Activated CD4-positive, alpha-beta memory T cell treated with anti-CD3 and anti-CD28 coated beads, Interleukin-2, amount 10 ng/mL, durations not matched to agents 7 days and 5 days (primary cell): ENCODE measurements at places on chromosomes 6 and 20.

GRCh38 chr20:6122873-6123648, at the start of gene FERMT1:
TSS of gene FERMT1 (minus strand) at chr20:6123030. CDS start at chr20:6119554, 3,476 bp downstream.
- H3K27ac ChIP-seq = no peak within 1 kb of the TSS
- H3K27me3 ChIP-seq = peaks cover 45% of the 10 kb centered on the region
- H3K36me3 ChIP-seq = no peaks in the 10 kb centered on the region
- peak within 1 kb of the TSS; percentile 21 for H3K4me3 ChIP-seq
- H3K4me1 ChIP-seq = peaks cover 7% of the 10 kb centered on the region
- DNase-seq = no peak

DNA sequence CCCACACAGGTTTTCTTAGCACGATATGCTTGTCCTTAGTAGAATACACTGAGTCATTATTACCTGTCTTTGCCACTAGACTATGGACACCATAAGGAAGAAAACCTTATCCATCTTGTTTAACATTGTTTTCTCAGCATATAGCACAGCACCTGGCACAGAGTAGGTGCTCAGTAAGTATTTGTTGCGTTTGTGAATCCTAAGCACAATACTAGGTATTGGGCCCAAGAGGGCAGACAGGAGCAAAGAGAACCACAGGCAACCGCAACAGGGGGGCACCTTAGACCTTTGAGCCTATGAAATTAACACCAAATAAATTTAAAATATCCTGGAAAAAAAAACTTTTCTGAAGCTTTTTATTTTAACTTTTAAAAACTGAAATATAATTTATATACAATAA, 3.7 kb upstream of the NCOA6 start:
- no peak overlapping the region for H3K4me3 ChIP-seq
- peaks cover 32% of the 10 kb centered on the region for H3K27me3 ChIP-seq
- peaks cover 7% of the 10 kb centered on the region for H3K36me3 ChIP-seq

DNA sequence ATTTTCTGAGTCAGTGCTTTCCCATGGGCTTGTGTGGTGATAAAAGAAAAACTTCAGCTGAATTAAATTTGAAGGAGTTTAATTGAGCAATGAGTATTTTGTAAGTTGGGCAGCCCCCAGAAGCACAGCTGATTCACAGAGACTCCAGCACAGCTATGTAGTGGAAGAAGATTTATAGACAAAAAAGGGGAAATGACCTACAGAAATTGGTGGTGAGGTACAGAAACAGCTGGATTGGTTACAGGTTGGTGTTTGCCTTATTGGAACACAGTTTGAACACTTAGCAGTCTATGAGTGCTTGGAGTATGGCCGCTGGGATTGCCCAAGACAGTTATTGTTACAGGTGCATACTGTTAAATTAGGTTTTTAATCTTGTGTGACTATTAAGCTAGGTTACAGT, 96.9 kb upstream of the PTPRK start:
- H3K27me3 ChIP-seq = no peaks in the 10 kb centered on the region
- H3K4me1 ChIP-seq = no peaks in the 10 kb centered on the region
- no peak overlapping the region for H3K4me3 ChIP-seq
- no peak overlapping the region for H3K27ac ChIP-seq

DNA sequence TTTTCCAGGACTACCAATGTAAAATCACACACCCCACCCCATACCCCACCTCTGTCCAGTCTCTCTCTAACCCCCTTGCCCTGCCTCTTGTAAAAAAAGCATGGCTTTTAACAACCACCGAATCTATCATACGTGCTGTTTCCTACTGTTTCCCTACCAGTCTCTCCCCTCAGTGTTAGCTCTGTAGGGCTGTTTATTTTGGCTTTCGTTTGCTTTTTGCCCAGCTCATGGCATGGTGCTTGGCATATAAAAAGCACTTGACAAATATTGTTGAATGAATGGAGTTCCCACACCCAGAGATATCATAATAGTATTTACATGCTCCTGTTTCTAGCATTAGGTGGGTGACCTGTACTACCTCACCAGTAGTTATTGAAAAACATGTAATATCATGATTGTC, 148.2 kb downstream of the OPRM1 start:
- H3K27me3 ChIP-seq = no peaks in the 10 kb centered on the region
- no peak overlapping the region for H3K4me3 ChIP-seq
- no peaks in the 10 kb centered on the region for H3K4me1 ChIP-seq

DNA sequence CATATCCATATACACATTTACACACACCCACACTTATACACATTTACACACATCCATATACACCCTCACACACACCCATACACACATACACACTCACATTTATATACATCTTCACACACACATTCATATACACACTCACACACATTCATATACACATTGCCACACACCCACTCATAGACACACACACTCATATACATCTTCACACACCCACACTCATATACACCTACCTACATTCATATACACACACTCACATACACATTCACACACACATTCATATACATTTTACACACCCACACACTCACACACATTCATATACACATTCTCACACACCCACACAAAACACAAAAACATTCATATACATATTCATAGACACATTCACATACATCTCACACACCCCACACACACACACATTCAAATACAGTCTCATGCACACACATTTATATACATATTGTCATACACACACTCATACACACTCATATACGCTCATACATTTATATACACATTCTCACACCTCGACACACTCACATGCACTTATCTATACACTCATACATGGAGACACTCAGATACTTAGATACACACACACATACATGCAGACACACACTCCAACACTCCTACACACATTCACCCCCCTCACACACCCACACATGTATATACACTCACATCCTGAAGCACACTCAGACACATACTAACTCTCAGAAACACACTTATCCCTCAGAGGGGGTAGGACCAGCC, 82.1 kb downstream of the MRPL14 start:
- DNase-seq = no peak
- no peak overlapping the region for H3K4me3 ChIP-seq
- peaks cover 4% of the 10 kb centered on the region for H3K27me3 ChIP-seq
- no peak overlapping the region for H3K27ac ChIP-seq

- peaks cover 17% of the 10 kb centered on the region for H3K4me1 ChIP-seq
- no peak overlapping the region for H3K27ac ChIP-seq
- no peak overlapping the region for H3K4me3 ChIP-seq
- no peaks in the 10 kb centered on the region for H3K36me3 ChIP-seq
- DNase-seq = no peak
These were observed 4.5 kb downstream of the CCDC170 start for GRCh38 chr6:151498327-151498726.

GRCh38 chr6:159959165-159959975, 9.5 kb upstream of the IGF2R start:
- no peak overlapping the region for H3K27ac ChIP-seq
- H3K36me3 ChIP-seq = no peaks in the 10 kb centered on the region
- H3K27me3 ChIP-seq = peaks cover 14% of the 10 kb centered on the region
- no peak for DNase-seq
- H3K4me3 ChIP-seq = no peak overlapping the region
- peaks cover 9% of the 10 kb centered on the region for H3K4me1 ChIP-seq

DNA sequence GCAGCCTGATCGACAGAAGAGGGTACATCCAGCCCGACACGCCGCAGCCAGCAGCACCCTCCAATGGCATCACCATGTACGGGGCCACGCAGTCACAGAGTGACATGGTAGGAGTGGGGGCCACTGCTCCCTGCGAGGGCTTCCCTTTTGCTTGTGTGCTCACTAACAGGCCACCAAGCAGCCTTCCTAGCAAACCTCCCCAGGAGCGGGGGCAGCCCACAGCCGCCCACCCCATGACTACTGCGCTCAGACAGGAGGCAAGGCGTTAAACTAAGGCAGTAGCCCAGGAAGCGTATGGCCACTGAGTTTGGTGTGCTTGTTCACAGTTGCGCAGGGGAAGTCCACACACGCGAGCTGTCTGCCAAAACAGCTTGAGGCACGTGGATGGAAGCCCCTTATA, 169.5 kb upstream of the SNX9 start:
- no peak for DNase-seq
- no peak overlapping the region for H3K27ac ChIP-seq
- no peak overlapping the region for H3K4me3 ChIP-seq
- no peaks in the 10 kb centered on the region for H3K36me3 ChIP-seq
- peaks cover 4% of the 10 kb centered on the region for H3K4me1 ChIP-seq
- no peaks in the 10 kb centered on the region for H3K27me3 ChIP-seq

DNA sequence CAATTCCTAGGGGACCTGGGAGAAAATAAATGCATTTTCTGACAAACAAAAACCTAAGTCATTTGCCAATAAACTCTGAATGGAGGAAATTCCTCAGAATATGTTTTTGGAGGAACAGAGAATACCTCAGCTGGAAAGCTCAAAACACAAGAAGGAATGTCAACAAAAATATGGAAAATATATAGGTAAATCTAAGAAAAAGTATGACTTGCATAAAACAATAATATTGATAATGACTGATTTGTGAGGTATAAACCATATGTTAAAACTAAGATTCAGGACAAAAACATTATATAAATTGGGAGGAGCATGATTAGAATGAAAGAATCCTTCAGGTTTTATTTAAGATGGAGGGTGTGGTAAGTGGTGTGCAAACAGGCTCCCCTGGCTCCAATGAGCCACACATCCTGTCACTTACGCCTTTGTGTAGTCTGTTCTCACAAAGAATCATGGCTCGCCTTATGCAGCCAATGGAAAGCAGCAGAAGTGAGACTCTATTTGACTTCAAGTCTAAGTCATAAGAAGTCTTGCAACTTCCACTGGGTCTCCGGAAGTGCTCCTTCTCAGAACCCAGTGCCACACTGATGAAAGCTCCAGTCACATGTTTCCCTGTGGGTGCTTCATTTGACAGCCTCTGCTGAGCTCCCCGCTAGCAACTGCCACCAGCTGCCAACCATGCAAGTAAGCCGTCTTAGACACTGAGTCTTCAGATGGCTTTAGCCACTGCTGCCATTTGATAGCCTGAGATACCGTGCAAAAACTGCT, 8.1 kb downstream of the CFAP61 start:
- no peak for DNase-seq
- H3K27ac ChIP-seq = no peak overlapping the region
- peaks cover 30% of the 10 kb centered on the region for H3K27me3 ChIP-seq
- H3K36me3 ChIP-seq = no peaks in the 10 kb centered on the region

GRCh38 chr6:70210462-70210861, 92.4 kb downstream of the COL9A1 start:
- H3K27ac ChIP-seq = no peak overlapping the region
- H3K27me3 ChIP-seq = peaks cover 14% of the 10 kb centered on the region
- no peak for DNase-seq
- H3K4me3 ChIP-seq = no peak overlapping the region

DNA sequence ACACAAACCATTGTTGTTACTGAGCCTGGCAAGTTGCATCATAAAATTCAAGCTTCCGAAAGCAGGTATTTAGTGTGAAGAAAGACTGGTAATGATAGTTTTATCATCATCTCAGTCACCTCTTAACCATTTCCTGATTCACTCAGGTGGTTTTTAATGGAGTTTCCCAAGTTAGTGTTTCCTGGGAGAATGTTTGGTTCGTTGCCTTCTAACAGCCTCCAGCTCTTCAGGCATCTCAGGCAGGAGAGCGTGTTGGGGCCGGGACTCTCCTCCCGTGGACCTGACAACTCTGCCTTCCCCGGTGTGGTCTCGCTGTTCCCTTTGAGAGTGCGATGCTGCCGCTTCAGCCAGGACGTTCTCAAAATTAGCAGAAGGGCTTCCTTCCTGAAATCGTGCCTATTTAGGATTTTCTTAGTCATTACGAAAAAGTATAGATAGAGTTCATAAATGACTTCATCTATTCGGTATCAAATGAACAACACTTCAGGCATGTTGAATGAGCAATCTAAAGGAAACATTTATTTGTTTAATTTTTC, 105.0 kb upstream of the QKI start:
- H3K27ac ChIP-seq = no peak overlapping the region
- peaks cover 5% of the 10 kb centered on the region for H3K27me3 ChIP-seq
- H3K4me1 ChIP-seq = no peaks in the 10 kb centered on the region
- H3K4me3 ChIP-seq = no peak overlapping the region
- DNase-seq = no peak

- no peak overlapping the region for H3K4me3 ChIP-seq
- no peaks in the 10 kb centered on the region for H3K27me3 ChIP-seq
- peaks cover 3% of the 10 kb centered on the region for H3K36me3 ChIP-seq
- no peak overlapping the region for H3K27ac ChIP-seq
- no peak for DNase-seq
- peaks cover 11% of the 10 kb centered on the region for H3K4me1 ChIP-seq
These were observed 109.2 kb downstream of the ARID1B start for GRCh38 chr6:156886409-156886808.

DNA sequence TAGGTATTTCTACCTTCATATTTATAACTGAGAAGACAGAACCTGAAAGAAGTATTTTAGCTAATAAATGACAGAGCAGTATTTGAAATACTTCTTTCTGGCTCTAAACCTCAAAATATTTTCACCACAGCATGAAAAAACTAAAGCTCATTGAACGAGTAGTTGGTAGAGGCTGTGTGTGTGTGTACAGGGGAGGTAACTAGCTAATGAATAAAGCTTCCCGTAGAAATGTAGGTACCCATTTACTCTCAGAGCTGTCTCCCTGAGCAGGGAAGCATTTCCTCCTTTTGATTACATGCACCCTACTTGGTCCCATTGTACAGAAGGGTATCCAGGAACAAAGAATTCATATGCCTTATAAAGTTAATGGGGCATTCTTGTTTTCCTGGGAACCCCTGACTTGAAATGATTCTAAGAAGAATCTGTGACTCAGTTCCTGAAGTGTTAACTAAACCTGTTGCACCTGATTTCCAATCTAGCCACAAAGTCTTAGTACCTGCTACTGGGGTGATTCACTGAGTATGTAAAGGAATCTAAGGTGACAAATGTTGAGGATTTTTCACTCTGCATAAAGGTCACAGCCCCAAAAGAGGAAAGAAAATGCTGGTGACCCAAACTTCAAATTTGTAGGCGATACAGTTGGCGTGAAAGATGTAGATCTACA, 12.5 kb downstream of the CRYBG1 start:
- no peak overlapping the region for H3K27ac ChIP-seq
- peaks cover 9% of the 10 kb centered on the region for H3K27me3 ChIP-seq
- H3K4me1 ChIP-seq = peaks cover 16% of the 10 kb centered on the region
- DNase-seq = no peak
- H3K4me3 ChIP-seq = no peak overlapping the region
- H3K36me3 ChIP-seq = no peaks in the 10 kb centered on the region

- peak overlapping the region; percentile 94 for H3K27ac ChIP-seq
- peaks cover 31% of the 10 kb centered on the region for H3K27me3 ChIP-seq
- H3K36me3 ChIP-seq = peaks cover 45% of the 10 kb centered on the region
These were observed 31.1 kb downstream of the SERPINB6 start for GRCh38 chr6:2940010-2940850.

GRCh38 chr20:48578397-48579098, 249.3 kb downstream of the PREX1 start:
- no peaks in the 10 kb centered on the region for H3K36me3 ChIP-seq
- H3K27me3 ChIP-seq = peaks cover 8% of the 10 kb centered on the region
- no peak for DNase-seq
- no peak overlapping the region for H3K27ac ChIP-seq
- H3K4me1 ChIP-seq = no peaks in the 10 kb centered on the region
- no peak overlapping the region for H3K4me3 ChIP-seq

GRCh38 chr20:53032478-53032932, 60.3 kb downstream of the TSHZ2 start:
- peaks cover 31% of the 10 kb centered on the region for H3K4me1 ChIP-seq
- H3K36me3 ChIP-seq = no peaks in the 10 kb centered on the region
